SK-MEL-5 (cell line): ENCODE measurements at places on chromosomes 2 and 18.

DNA sequence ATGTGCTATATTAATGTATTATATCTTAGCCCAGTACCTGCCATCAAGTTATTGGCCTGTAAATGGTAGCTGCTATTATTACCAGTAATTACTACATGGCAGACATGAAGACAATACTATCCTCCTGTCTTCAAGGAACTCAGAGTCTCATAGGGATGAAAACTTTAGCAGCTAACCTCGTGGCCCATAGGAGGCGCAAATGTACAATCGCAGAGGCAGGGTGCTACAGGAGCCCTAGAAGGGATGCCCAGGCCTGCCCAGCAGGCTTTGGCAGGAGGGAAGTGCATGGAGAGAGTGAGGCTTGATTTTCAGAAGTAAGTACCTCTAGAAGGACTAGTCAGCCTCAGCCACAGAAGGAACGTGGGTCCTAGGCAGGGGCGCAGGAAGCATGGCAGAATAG lies 44.7 kb upstream of the KIDINS220 start:
- DNase-seq, result peak; percentile 89

GRCh38 chr2:9002637-9003365 lies 683 bp downstream of the MBOAT2 start:
- DNase-seq, result peak; percentile 15

DNA sequence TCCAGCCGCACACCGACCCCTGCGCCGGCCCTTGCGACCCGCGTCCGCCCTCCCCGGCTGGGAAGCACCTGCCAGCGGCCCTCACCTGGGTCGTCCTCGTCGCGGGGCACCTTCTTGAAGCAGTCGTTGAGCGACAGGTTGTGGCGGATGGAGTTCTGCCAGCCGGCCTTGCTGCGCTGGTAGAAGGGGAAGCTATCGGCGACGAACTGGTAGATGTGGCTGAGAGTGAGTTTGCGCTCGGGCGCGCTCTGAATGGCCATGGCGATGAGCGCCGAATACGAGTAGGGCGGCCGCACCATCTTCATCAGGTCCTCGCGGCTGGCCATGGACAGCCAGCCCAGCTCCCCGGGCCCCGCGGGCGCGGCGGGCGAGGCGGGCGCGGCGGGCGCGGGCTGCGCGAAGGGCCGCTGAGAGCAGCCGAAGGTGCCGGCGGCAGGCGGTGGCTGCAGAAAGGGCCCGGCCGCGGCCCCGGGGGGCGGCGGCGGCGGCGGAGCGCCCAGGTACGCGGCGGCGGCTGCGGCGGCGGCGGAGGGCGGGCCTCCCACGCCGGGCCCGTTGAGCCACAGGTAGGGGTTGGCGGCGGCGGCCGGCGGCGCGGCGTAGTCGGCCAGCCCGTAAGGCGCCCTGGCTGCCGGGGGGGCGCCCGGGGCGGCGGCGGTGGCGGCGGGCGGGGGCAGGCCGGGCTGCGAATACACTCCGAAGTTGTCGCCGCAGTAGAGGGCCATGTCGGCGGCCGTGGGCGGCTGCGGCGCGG lies 505 bp downstream of the FOXI3 start:
- DNase-seq, result no peak

GRCh38 chr18:24208270-24209035 lies 69.6 kb downstream of the CABYR start:
- peak; percentile 83 for DNase-seq

DNA sequence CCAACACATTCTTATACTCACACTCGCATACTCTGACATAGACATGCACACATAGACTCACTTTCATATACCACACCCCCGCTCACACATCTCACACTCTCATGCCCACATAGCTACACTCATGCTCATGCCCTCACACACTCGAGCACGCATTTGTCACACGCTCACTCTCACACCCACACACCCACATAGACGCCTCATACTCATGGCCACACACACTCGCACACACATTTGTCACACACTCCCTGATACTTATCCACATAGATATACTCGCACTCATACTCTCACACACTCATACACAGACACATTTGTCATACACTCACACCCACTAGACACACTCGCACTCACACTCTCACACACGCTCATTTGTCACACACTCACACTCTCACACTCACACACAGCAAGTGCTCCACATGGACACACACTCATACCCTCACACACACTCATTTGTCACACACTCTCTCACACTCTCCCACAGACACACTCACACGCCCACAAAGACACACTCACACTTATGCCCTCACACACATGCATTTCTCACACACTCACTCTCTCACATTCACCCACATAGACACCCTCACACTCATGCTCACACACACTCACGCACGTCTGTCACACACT lies 50.9 kb downstream of the TNP1 start:
- no peak for DNase-seq

DNA sequence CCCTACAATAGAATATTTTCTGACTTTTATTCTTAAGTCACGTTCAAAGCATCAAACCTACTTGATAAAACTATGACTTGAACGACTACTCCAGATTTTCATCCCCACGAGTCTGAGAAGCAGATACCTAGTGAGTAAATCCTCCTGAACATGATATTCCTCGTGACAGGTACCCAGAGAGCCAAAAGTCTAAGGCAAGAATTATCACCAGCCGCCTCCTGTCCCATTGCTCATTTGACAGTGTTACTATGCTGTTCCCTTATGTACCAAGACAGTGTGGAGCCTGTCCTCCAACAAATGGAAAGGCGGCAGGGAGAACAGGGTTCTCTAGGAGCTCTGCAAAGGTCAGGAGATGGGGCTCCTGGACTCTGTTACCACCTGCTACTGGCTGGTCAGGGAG lies 8.3 kb upstream of the ALPK2 start:
- no peak for DNase-seq

- no peak for DNase-seq
Measured at GRCh38 chr2:227576110-227576509, 22.6 kb upstream of the SCYGR2 start.

GRCh38 chr2:174518395-174518794 lies 31.6 kb upstream of the GPR155 start:
- no peak for DNase-seq

- no peak for DNase-seq
Measured at GRCh38 chr2:229901819-229902218, 20.0 kb downstream of the TRIP12 start.

DNA sequence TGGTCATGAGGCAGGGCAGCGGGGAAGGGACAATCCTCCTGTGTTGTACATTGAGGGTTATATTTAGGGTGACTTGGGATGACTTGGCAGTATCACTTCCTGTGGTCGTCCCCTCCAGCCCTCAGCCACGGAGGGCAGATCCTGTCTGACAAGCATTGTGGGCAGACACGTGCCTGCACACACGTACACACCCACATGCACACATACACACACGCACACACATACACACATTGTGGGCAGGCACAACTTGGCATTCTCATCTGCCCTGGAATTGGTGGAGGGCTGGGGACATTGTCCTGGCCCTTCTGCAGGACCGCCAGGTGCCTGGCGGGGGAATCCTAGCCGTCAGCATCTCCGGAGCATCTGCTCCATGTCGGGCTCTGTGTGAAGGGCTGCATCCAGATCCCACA lies 47.6 kb downstream of the ODC1 start:
- peak; percentile 63 for DNase-seq

- no peak for DNase-seq
Measured at GRCh38 chr18:24937639-24938275, 414.2 kb downstream of the ZNF521 start.
